Prostate gland (tissue), 2 donors: ENCODE measurements at places on chromosomes 7 and 10. TPM values are rescaled to one million over a fixed set of nuclear protein-coding genes. Genes with fewer than 3 reads are reported as not detected.
A peak's percentile ranks its signal among the peaks of the same experiment; 100 is the strongest.

GRCh38 chr7:55140221-55140940, 121.6 kb downstream of the EGFR start:
- no peak for DNase-seq

GRCh38 chr10:28981007-28981406, 303.7 kb downstream of the BAMBI start:
- DNase-seq, result no peak

DNA sequence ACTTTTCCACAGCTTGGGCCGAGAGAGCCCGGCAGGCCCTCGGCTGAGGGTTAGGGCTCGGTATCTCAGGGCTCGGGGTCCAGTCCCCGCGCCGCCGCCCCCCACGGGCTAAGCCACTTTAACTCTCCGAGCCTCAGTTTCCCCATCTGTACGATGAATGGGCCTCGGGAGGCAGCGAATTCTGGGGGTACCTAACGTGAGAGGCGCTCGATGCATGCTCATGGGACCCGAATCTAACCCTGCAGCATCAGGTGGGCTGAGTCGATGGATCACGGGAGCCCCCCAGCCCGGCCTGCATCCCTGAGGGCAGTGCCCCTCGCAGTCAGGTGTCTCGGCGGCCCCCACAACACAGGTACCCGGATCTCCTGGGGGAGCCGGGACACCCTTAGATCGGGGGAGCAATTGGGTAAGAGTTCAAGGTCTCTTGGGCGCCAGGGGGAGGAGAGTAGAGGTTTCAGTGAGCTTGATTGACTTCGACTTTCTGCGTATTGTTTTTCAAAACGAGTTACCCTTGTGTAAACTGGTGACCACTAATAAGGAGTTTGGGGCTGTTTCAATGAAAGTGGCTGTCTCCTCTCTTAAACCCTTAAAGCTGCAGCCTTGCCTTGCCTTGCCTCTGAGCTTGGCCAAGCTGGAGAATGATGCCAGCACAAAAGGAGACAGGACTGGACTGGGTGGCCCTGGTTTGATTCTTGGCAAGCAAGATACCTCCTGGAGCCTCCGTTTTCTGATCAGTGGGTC, 631 bp downstream of the POR start:
- DNase-seq, result peak; percentile 15

GRCh38 chr7:515628-516027, 4.0 kb downstream of the PDGFA start:
- DNase-seq, result no peak

- no peak for DNase-seq
Measured at GRCh38 chr7:37027557-37028341, 303.5 kb upstream of the AOAH start.

DNA sequence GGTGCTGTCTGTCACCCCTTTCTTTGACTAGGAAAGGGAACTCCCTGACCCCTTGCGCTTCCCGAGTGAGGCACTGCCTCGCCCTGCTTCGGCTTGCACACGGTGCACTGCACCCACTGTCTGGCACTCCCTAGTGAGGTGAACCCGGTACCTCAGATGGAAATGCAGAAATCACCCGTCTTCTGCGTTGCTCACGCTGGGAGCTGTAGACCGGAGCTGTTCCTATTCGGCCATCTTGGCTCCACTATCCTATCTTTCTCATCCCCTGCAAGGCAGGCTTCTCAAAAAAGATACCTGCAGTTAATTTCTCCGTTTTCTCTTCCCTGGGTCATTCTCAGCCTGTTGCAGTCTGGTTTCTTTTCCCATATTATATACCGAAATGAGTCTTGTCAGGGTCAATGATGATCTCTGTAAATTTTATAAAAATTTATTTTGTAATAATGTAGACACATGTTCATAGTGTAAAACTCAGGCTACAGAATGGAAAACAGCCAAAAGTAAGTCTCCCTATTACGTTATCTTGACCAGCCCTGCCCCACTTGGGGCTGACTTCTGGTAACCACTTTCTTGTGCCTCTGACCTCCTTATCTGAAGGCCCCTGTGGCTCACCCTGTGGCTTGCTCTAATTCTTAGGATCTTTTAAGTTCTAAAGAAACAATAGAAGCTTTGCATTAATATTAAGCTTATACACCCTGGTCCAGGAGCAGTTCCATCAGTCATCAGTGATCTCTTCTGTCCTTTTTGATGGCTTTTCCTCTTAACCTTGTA, 20.7 kb downstream of the BLVRA start:
- no peak for DNase-seq

- no peak for DNase-seq
Measured at GRCh38 chr7:79287981-79288380, 165.5 kb downstream of the MAGI2 start.

- no peak for DNase-seq
Measured at GRCh38 chr7:55534262-55534915, 37.9 kb downstream of the VOPP1 start.

DNA sequence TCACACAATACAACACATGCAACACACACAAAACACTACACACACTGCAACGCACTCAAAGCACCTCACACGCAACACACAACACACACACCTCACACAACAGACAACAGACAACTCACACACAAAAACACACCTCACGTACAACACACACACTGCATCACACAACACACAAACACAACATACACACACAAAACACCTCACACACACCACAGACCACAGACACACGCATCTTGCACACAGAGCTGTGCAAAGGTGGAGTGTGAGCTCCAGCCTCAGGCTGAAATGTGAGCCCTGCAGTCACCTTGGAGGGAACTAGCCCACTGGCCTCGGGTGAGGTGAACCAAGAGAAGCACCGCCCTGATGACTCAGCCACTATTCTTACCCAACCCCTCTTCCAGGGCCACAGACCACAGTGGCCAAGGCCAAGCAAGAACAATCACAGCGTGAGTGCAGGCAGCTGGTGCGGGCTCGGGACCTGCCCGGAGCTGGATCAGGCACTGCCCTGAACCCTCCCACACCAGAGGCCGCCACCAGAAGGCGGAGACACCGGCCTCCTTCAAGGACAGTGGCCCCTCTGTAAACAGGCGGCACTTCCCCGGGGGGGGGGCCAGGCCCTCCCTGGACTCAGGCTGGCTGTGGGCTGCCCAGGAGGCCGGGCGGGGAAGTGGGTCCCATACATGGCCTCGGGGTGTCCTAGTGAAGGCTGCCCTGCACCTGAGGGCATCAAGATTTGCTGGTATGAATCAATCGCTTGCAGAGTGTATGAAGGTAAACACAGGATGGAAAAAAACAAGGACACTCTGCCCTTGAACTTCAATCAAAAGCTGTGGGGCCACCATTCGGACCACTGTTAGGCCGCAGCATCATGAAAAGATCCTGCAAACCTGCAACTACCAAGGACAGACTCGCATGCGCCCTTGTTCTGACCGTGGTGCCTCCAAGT, 106.7 kb downstream of the TNS3 start:
- peak; percentile 40 for DNase-seq

DYNC1I1 gene
- total RNA-seq, result 5.1 TPM

ZNF3 gene
- 21.4 TPM for total RNA-seq

PCGF6 gene
- 12.4 TPM for total RNA-seq
